ENCODE measurements at places on chromosomes 2 and 18.

DNA sequence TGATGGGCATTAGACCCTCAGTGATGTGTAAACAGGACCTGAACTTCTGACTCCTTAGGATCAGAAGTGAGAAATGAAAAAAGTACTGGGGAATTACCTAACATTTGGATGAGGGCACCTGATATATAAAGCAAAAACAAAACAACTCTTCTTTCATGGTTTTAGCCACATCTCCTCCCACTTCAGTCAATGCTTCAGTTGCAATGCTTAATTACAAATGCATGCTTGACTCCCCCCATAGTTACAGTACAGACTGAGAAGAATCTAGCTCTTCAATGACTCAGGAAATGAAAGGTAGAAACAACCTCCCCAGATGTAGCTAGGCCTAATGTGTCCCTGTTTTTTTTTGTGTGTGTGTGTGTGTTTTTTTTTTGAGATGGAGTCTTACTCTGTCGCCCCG is 276.8 kb upstream of the POU3F3 start:
- no peak for DNase-seq

- no peak for DNase-seq
Observed at GRCh38 chr2:113760400-113760799, 4.0 kb upstream of the SLC35F5 start.

GRCh38 chr2:55163274-55163721 is 68.8 kb downstream of the CLHC1 start:
- no peak for DNase-seq

- no peak for DNase-seq
Observed at GRCh38 chr18:23200756-23201155, 65.5 kb downstream of the CABLES1 start.

GRCh38 chr2:224894356-224894755 is 147.9 kb downstream of the DOCK10 start:
- no peak for DNase-seq

GRCh38 chr2:48792030-48792429 is 36.5 kb upstream of the LHCGR start:
- no peak for DNase-seq

GRCh38 chr2:215617060-215617824 is 181.4 kb upstream of the FN1 start:
- no peak for DNase-seq

DNA sequence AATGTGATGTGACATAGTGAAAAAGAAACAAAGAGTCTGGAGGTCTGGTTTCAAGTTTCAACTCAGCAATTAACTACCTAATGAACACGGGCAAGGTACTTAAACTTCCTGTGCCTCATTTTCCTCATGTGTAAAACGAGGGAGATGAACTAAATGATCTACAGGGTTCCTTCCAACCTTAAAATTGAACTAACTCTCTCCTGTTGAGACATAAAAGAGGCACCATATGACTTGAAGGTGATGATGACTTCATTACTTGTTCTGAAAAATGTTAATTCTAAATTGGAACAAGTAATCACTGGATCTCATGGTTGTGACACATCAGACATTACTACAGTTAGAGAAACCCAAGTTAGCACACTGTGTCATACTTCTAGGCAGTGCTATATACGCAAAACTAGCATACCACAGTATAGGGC is 8.9 kb upstream of the REL start:
- DNase-seq, result no peak

DNA sequence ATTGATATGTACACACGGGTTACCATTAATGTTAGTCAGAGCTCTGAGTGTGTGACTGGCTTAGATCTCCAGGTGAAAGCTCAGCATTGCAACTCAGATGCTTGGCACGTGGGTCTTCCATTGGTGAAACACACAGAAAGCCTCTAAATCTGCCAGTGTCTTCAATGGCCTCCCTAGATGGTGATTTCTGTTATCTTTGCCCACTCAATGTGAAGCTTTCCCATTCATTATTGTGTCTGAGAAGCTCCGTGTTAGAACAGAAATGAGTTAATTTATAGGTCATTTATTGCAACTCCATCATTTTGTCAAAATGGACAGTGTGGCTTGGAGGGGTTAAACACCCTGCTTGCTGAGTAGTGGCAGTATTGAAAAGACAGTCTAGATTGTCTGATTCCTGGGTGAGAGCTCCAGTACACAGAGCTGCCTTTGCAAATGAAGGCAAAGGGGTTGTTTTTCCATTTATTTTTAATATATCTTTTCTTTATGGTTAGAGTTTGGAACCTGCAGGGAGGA is 64.7 kb upstream of the GCFC2 start:
- no peak for DNase-seq

DNA sequence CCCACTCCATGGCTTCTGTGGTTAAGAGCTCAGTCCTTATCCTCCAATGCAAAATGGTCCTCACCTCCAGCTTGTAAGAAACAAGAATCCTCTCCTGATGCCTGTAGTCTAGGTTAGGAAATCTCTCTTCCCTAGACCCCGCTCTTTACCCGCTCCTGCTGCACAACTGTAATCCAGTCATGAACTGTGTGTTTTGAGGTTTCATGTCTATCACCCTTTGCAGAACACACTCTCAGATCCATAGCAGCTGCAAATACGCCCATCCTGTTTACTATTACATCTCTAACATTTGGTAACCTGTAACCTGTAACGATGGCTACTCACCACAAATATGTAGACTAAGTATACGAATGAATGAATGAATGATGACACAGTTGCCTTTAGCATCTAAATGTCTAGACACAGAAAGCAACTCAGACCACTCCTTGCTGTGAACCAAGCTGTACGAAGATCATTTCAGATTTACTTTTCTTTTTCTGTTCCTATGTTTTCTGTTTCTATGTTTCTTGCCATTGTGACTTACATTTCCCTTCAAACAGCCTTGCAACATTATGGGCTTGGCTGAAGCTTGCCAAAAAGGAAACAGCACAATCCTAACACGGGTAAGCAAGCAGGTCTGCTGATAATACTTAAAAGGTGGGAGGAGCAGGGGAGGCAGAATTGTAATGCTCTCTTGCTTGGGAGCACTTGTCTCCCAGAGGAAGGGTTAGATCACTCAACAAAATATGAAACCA is 53.7 kb downstream of the EPHA4 start:
- no peak for DNase-seq

DNA sequence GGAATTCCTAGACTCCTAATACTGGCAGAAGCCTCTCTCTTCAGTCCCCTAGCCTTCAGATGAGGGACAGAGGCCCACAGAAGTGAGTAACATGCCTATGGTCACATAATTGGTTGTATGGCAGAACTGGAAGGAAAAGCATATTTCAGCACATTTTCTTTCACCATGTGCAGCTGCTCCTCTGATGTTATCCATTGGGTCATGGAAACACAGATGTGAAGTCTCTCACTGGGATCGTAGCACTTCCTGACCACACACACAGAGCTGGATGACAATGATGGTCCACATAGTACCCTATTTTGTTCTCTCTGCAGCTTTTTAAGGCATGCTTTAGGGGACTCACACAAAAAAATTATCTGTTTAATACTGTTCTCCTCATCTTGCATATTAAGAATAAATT is 24.5 kb downstream of the MYO3B start:
- no peak for DNase-seq

DNA sequence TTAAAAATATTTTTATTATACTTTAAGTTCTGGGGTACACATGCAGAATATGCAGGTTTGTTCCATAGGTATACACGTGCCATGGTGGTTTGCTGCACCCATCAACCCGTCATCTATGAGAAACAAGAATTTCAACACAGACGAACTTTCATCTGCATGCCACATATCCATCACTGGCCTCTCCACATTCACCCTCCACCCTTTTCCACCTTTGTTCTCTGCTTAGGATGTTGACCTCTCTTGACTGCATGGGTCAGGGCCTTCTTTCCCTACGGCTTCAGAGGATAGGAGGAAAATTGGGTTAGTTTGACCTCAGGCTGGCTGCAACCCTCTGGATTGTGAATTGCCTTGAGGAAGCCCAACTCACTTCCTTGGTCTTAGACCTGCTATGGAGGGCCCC is 260.9 kb downstream of the MREG start:
- no peak for DNase-seq

GRCh38 chr2:765369-765768 is 88.2 kb upstream of the TMEM18 start:
- DNase-seq, result no peak

- no peak for DNase-seq
Observed at GRCh38 chr18:58552057-58552461, 76.8 kb downstream of the ALPK2 start.

DNA sequence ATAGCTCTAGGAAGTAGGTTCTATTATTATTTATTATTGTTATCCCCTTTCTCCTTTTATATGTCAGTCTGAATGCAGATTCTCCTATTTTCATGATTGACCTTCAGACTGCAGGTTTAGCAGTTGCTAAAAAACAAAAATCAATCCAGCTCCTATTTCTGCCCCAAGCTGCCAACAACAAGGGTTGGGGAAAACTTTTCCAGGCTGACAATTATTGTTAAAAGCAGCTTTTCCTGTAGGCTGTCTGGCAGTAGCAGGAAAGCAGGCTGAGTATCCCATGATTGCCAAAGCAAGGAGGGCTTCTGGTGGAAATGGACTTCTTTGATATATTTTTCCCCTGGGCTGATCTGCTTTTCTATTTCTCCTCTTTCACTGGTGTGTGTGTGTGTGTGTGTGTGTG is 78.0 kb upstream of the CTLA4 start:
- no peak for DNase-seq

- no peak for DNase-seq
Observed at GRCh38 chr2:119700866-119701265, 21.9 kb downstream of the TMEM177 start.

DNA sequence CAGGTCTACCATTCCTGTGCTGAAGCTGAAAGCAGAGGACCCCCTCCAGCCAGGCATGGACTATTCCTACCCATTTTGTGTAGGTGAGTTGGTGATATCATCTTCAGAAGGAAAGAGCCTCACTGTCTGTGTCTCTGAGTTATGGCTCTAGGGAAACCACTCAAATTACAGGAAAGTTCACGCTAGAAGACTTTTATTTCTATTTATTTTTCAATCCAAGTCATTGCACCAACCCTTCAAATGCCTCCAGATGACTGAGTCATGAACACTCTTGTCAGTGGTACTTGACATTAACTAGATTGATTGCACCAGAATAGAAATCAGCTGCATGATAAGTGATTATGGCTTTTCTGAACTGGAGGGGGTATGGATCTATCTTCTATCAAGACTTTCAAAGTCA is 338.4 kb downstream of the MBD2 start:
- no peak for DNase-seq

GRCh38 chr2:233584210-233584609 is 17.6 kb upstream of the USP40 start:
- DNase-seq, result no peak

DNA sequence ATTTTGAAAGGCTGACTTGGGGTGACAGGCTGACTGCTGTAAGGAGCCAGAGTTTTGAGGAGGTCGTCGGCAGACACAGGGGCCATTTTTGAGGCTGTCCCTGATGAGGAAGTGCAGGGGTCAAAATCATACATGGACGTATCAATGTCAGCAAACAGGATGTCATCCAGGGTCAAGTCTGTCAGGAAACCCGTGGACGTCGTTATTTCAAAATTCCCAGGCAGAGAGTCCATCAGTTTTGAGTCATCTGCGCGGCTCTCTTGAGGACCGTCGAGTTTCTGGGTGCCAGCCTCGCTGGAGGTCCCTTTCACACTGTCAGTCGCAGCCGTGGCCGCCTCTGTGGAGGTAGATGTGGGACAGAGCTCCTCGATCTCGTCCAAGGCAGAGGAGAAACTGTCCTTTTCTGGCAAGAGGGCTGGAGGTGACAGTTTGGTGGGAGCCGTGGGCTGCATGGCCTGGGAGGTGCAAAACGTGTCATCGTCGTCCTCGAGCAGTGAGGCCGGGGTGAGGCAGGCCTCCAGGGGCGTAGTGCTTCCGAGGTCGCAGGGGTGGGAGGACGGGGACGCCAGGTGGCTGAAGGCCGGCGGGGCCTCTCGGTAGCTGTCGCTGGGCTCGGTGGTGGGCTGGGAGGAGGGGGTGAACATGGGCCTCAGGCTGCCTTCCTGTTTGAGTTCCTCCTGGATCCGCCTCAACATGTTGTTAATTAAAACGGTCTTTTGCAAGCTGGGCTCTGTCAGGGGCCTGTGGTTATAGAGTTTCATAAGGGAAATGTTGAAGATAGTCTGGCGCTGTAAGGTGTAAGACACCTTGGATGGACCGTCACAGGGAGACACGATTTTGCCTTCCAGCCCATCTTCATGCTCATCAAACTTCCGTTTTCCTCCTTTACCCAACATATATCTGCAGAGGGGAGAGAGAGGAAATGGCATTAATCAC is 17.5 kb downstream of the SERTAD2 start:
- DNase-seq, result no peak

GRCh38 chr2:147171941-147172340 is 672.9 kb upstream of the ACVR2A start:
- DNase-seq, result no peak

- DNase-seq, result no peak
Observed at GRCh38 chr2:235810252-235810651, 316.4 kb downstream of the AGAP1 start.

GRCh38 chr18:7141287-7141686 is 23.7 kb upstream of the LAMA1 start:
- DNase-seq, result no peak

DNA sequence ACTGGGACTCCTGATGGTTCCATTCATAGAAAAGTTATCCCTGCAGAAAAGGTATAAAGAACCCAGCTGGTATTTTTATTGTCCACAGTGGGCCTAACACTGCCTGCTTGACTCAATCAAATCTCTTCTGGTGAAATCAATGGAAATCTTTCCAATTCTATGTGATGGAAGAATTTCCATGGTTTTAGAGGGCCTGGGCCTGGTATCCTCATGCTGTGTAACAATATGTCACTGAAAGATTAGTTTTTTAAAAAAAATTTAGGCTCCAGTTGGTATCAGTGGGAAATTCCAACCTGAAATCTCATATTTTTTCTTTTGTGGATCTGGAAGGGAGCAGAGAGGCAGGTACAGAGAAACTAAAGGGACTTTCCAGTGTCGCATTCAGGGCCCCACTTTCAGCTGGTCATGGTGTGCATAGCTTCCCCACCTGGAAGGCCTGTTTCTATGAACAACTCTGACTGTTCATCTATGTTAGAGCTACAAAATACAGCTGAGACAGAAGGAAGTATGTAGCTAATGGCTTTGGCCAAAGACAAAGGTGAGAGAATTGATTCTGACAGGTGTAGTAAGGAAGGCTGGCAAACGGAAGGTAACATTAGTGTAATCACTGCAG is 20.9 kb downstream of the NEB start:
- DNase-seq, result no peak

GRCh38 chr18:3246635-3247239 is 864 bp upstream of the MYL12A start:
- DNase-seq, result no peak

- no peak for DNase-seq
Observed at GRCh38 chr2:31318361-31319336, 84.7 kb downstream of the EHD3 start.

GRCh38 chr2:195513119-195513518 is 143.9 kb upstream of the SLC39A10 start:
- no peak for DNase-seq

Data from activated CD4-positive, CD25-positive, alpha-beta regulatory T cell (primary cell).